HS-27A (cell line): ENCODE measurements at places on chromosomes 1 and 21.
A peak's percentile ranks its signal among the peaks of the same experiment; 100 is the strongest.

GRCh38 chr1:178501705-178502329 lies 5.1 kb upstream of the CLEC20A start:
- peak; percentile 22 for DNase-seq

DNA sequence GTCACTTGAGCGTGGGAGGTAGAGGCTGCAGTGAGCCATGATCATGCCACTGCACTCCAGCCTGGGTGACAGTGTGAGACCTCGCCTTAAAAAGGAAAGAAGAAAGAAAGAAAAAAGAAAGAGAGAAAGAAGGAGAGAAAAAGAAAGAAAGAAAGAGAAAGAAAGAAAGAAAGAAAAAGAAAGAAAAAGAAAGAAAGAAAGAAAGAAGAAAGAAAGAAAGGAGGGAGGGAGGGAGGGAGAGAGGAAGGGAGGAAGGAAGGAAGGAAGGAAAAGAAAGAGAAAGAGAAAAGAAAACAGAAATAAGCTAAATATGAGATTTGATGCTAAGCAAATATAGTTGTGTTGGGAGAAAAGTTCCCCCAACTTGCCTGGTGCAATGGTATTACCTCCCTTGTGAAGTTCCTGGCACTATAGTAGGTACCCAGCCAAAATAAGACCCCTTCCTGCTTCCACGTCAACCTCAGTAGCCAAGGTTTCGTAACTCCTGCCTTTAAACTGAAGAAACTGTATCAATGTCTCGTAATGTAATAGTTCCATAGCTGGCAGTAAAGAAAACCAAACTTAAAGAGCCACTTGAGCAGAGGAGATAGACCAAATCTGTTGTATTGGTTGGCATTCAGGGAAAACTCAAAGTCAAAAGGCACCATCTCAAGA lies 88.1 kb upstream of the HNRNPU start:
- no peak for DNase-seq

- DNase-seq, result no peak
Measured at GRCh38 chr1:7493711-7494454, 277.2 kb upstream of the VAMP3 start.

DNA sequence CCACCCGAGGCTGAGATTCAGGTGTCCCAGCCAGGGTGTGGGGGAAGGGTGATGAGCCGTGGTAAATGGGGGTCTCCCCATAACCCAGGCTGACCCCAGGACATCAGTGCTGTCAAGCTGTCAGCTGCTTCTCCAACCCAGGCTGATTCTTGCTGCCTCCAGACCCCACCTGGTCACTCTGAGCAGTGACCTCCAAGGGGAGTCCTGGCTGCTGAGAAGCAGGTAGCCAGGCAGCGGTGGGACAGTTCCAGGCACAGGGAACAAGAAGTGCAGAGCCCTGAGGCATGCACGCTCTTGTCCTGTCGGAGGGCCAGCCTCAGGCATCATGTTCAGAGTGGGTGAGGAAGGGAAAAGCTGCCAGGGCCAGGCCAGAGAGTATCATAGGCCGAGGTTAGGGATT lies 1.1 kb downstream of the ESPN start:
- DNase-seq, result no peak

DNA sequence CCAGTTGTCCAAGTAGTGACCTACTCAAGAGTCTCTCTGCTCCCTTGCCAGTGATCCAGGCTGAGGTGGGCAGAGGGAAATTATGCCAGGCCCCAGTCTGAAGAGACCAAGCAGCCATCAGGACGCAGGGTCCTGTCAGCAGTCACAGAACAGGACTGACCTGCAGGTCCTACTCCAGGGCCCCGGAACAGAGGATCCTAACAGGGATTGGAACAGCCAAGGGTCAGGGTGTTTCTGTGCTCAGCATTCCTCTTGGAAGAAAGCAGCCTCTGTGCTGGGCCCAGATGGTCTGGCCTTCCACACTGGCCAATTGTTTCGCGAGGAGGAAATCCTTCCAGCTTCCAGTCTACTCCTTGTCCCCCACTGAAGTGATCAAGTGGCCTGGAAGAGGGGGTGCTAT lies 41.6 kb upstream of the USP1 start:
- no peak for DNase-seq

GRCh38 chr1:111903871-111904449 lies 85.5 kb downstream of the KCND3 start:
- DNase-seq, result no peak

GRCh38 chr1:26164036-26164860 lies 4.5 kb downstream of the C1orf232 start:
- no peak for DNase-seq
